ENCODE measurements at places on chromosomes 7 and 10.

DNA sequence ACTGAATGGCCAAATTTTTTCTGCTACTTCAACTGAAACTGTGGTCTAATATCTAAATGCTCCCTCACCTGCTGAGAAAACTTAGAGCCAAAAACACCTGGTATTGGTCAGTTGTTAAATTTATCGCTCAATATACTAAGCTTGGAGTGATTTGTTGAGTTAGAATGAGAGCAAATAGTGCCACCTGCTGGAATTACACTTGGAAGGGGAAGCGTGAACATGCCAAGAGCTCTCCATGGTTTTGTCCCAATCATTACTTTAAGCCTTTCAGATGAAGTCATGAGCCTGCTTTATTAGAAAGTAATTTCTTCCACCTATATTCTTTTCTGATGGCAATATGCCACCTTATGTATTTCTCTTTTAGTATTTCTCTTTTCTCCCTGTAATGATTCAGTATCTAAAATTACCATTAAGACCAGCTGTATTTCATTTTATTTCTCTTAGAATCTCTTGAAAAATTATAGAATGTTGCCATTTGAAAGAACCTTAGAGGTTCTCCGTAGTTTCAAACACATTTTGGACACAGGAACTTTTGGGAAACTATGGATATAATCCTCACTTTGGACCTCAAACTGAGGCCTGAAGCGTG, 447.8 kb upstream of the C7orf33 start:
- peak; percentile 14 for DNase-seq

- DNase-seq, result no peak
These were observed 695.5 kb downstream of the INHBA start for GRCh38 chr7:41007351-41007751.

DNA sequence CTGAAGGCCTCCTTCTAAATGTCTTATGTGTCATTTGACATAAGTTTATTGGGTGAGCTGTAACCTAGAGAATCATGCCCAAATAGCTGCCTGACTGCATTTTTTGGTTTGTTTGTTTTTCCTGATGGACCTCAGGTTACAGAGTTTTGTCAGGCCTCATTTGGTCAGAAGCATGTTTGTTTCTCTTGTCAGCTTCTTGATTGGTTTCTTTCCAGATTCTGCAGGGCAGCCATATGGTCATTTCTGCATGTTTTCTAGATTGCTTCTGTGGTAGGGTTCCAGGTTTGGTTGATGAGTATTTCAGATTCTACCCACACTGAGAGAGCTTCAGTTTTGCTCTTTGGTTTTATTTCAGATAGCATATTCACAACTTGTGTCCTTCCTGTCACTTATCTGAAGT, 28.0 kb downstream of the GLCCI1 start:
- no peak for DNase-seq

- DNase-seq, result no peak
These were observed 152.0 kb downstream of the MACC1 start for GRCh38 chr7:20064974-20065862.

- no peak for DNase-seq
These were observed 154.0 kb downstream of the SUGCT start for GRCh38 chr7:40288827-40289226.

All from progenitor cell of endocrine pancreas (in vitro differentiated cells).